ENCODE measurements at places on chromosomes 6 and 20.
A peak's percentile ranks its signal among the peaks of the same experiment; 100 is the strongest.

- DNase-seq = no peak
These were observed 1.3 kb downstream of the ATRN start for GRCh38 chr20:3472105-3472504.

DNA sequence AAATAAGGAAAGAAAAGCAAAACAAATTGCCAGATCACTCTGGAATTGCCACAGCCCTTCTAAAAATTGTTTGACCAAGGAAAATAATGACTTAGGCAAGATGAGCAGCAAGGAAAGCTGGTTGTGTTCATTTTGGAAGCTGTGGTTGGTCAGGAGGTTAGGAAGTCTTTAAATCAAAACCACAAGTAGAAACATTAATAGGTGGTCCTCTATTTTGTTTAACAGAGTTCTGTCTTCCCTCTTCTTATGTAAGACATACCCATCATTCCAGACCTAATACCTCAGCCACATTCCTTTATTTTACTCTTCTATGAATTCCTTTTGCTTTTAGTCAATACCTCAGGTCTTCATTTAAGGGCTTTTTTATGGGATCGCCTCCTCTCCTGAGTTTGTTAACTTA lies 422.2 kb upstream of the PLCB4 start:
- no peak for DNase-seq

- no peak for DNase-seq
These were observed 141.7 kb downstream of the MTFR2 start for GRCh38 chr6:136108361-136108945.

GRCh38 chr6:159436581-159436980 lies 256.5 kb downstream of the SOD2 start:
- DNase-seq = no peak

GRCh38 chr20:64083378-64083803 lies 807 bp downstream of the LKAAEAR1 start:
- DNase-seq = peak; percentile 75
